Stimulated activated CD4-positive, alpha-beta T cell treated with anti-CD3 and anti-CD28 coated beads, TNF-alpha, amount 100 ng/mL, for 24 hours (primary cell): ENCODE measurements at places on chromosomes 2 and 18.

- no peak for DNase-seq
These were observed 95.6 kb upstream of the NABP1 start for GRCh38 chr2:191582355-191582754.

GRCh38 chr2:66771359-66771976, 336.5 kb downstream of the MEIS1 start:
- no peak for DNase-seq

DNA sequence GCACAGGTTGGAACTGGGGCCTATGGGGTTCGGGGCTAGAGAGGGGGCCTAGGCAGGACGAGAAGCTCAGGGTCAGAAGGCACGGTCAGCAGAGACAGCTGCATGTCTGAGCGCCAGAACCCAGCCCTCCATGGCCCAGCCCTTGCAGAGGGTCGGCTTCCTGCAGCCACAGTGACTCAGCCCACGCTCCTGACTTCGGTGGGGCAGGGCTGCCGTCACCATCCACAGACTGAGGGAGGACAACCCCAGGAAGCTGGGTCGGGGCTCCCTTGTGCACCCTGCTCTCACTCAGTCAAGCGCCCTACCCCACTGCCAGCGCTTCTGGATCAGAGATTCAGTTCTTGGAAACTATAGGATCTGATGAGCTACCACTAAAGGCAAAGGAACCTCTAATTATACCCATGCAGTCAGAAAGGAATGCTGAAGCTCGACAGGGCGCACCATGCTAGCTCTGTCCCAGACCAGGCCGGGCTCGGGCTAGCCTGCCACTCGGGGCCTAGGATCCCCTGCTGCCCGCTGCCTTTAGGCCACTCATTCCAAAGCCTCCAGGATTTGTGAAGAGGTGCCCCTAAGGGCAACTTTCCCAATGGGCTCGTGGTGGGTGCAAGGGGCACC, 3.0 kb downstream of the ACTR1B start:
- DNase-seq: no peak

DNA sequence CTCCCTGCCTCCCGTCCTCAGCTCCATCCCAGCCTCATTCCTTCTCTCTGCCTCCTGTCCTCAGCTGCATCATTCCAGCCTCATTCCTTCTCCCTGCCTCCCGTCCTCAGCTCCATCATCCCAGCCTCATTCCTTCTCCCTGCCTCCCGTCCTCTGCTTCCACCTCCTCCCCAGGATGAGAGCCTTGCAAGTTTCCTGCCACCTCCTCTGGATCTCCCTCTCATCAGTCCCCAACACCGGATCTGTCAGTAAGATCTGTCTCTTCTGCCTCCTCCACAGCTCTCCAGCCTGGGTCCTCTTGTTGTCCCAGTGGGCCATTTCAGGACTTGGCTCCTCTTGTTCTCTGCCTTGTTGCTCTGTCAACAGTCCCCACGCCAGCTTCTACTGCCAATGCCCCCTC, 130.9 kb downstream of the NDUFA10 start:
- DNase-seq: no peak

GRCh38 chr2:207876842-207877535, 107.3 kb upstream of the FZD5 start:
- DNase-seq: no peak

DNA sequence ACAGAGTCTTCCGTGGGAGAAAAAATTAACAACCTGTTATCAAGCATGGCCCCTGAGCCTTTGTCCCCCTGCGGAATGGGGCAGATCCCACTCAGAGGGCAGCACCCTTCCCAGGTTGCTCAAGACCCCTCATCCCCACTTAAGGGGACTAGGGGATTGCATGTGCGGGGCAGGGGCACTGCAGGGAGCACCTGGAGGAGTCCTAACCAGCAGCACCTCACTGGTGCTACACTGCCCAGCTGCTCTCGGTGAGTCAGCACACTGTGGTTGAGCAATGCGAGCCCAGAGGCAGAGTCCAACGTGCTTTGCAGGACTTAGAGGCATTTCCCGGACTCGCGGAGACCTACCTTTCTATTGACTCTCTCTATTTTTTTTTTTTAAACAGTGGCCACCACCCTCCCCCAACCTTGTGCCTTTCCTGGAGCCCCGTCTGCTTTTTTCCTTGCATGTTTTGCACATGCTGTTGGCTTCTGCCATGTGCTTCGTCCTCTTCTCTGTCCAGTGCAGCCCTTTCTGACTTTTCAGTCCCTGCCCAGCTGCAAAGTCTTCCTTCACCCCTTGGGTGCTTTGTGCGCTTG, 74.0 kb downstream of the IL1R2 start:
- no peak for DNase-seq

GRCh38 chr2:207149249-207150213, 16.2 kb downstream of the KLF7 start:
- DNase-seq: no peak

- DNase-seq: no peak
These were observed 34.0 kb downstream of the NAPG start for GRCh38 chr18:10559553-10560451.

DNA sequence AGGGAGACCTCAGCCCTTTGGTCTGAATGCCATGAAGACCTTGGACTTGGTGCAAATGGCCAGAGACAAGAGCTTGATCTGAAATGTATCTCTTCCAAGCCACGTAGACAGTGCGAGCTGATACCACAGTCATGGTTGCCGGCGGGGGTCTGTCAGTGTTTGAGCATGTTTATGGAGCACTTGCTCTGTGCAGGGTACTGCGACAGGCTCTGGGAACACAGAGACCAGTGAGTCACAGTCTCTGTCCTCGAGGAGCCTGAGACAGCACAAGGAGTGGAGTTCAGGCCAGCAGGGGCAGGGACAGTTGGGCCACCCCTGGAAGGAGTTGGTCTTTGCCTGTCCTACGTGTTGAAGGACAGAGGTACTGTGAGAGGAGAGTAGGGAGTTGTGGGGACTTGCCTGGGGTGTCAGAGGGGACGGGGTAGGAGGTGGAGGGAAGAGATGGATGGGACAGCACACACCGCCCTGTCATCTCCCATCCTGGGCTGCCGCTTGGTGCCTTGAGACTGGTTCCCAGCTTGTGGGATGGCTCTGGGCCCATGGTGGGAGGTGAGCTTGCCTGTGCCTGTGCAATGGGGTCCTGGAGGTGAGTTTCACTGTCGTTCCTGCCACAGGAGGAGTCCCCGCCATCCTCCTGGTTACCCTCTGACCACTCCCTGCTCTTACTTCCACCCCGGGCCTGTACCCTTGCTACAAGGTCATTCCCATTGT, 39.5 kb downstream of the ATP6V1C2 start:
- no peak for DNase-seq

- no peak for DNase-seq
These were observed 38.3 kb downstream of the STAT4 start for GRCh38 chr2:191112448-191112901.

- no peak for DNase-seq
These were observed 2.9 kb downstream of the ALKAL2 start for GRCh38 chr2:284896-285492.
